ENCODE measurements at places on chromosomes 3 and 15. TPM values are rescaled to one million over a fixed set of nuclear protein-coding genes. Genes with fewer than 3 reads are reported as not detected.

NR2F2 gene
- 23.9 TPM for total RNA-seq

MFAP1 gene
- 24.1 TPM for total RNA-seq

TMC3 gene
- not detected for total RNA-seq

PLS1 gene
- 10.5 TPM for total RNA-seq

KLF15 gene
- 0.56 TPM for total RNA-seq

ITIH1 gene
- not detected for total RNA-seq

NR1I2 gene
- total RNA-seq = not detected

DAG1 gene
- total RNA-seq = 57.1 TPM

DNAH1 gene
- total RNA-seq = 0.81 TPM

EFCC1 gene
- total RNA-seq = not detected

GABRR3 gene
- total RNA-seq = not detected

CA12 gene
- total RNA-seq = 188 TPM

CLDN11 gene
- 0.21 TPM for total RNA-seq

LRCH3 gene
- total RNA-seq = 16.7 TPM

PTH1R gene
- total RNA-seq = 1.8 TPM

COL6A6 gene
- not detected for total RNA-seq

DUOXA1 gene
- 0.06 TPM for total RNA-seq

PRICKLE2 gene
- total RNA-seq = 2.8 TPM

CKMT1B gene
- 5.1 TPM for total RNA-seq

ZNF80 gene
- total RNA-seq = not detected

NMNAT3 gene
- total RNA-seq = 1.7 TPM

MYO1E gene
- 316 TPM for total RNA-seq

HES1 gene
- 10.2 TPM for total RNA-seq

CPN2 gene
- total RNA-seq = not detected

PDCD10 gene
- total RNA-seq = 53.6 TPM

TIMP4 gene
- 11.9 TPM for total RNA-seq

CAMKV gene
- 0.21 TPM for total RNA-seq

RLBP1 gene
- total RNA-seq = not detected

GP5 gene
- total RNA-seq = not detected

KLHL6 gene
- total RNA-seq = not detected

KNG1 gene
- total RNA-seq = not detected

TRANK1 gene
- total RNA-seq = 1.7 TPM

SLC28A2 gene
- not detected for total RNA-seq

TGFBR2 gene
- total RNA-seq = 53.4 TPM

GOLGA8G gene
- not detected for total RNA-seq

OCA2 gene
- 0.34 TPM for total RNA-seq

LIPC gene
- total RNA-seq = 0.09 TPM

MEGF11 gene
- 0.31 TPM for total RNA-seq

HRG gene
- total RNA-seq = not detected

ST8SIA2 gene
- total RNA-seq = 0.23 TPM

SLC12A1 gene
- total RNA-seq = not detected

MYH15 gene
- total RNA-seq = 0.14 TPM

SEMA5B gene
- 0.33 TPM for total RNA-seq

LIPH gene
- 5.1 TPM for total RNA-seq

SHC4 gene
- 0.74 TPM for total RNA-seq

EFL1 gene
- total RNA-seq = 24.3 TPM

GOLGA6L7 gene
- total RNA-seq = not detected

SPTBN5 gene
- 0.25 TPM for total RNA-seq

WDR93 gene
- total RNA-seq = 0.25 TPM

EPHB1 gene
- total RNA-seq = 0.23 TPM

ARPP19 gene
- 109 TPM for total RNA-seq

FAM43A gene
- total RNA-seq = 20.1 TPM

STAC gene
- 2.3 TPM for total RNA-seq

NOX5 gene
- total RNA-seq = 0.30 TPM

PLCB2 gene
- 0.77 TPM for total RNA-seq

CYP1A2 gene
- not detected for total RNA-seq

CIB2 gene
- total RNA-seq = 25.7 TPM

SH2D7 gene
- not detected for total RNA-seq

PLSCR5 gene
- not detected for total RNA-seq

All from A549 treated with Mapracorat at 1 μM for 4 hours (cell line).